Suprapubic skin (tissue), 4 donors: ENCODE measurements at places on chromosomes 2 and 18. TPM values are rescaled to one million over a fixed set of nuclear protein-coding genes. Genes with fewer than 3 reads are reported as not detected.

Gene AGXT
- 0.80 TPM for total RNA-seq

Gene GALNT3
- total RNA-seq = 14.9 TPM

DNA sequence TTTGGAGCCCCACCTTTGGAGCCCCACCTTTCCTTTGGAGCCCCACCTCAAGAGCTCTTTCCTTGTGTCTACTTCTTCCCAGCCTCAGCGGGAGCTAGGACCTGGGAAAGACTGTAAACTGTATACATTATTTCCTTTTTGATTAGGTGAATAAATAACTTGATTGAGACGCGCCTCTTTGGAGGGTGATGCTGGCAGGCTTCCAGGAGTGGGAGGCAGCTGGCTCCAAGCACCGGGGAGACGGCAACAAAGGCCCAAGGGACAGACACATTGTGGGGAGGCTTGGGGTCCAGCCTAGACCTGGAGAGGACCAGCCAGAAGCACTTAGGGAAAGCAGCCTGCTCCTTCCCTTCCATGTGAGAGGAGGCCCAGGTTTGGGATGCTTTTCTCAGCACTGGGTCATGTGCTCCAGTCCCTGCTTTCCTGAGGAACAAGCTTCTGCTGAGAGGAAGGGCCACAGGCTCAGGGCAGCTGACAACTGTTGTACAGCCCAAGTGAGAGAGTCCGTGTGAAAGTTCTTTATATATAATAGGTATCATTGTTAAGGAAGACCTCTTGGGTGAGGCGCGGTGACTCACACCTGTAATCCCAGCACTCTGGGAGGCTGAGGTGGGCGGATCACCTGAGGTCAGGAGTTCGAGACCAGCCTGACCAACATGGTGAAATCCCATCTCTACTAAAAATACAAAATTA, 297.2 kb upstream of the SLC14A2 start:
- no peak for DNase-seq

- DNase-seq = no peak
Observed at GRCh38 chr2:101985101-101985792, 6.5 kb upstream of the IL1R2 start.

DNA sequence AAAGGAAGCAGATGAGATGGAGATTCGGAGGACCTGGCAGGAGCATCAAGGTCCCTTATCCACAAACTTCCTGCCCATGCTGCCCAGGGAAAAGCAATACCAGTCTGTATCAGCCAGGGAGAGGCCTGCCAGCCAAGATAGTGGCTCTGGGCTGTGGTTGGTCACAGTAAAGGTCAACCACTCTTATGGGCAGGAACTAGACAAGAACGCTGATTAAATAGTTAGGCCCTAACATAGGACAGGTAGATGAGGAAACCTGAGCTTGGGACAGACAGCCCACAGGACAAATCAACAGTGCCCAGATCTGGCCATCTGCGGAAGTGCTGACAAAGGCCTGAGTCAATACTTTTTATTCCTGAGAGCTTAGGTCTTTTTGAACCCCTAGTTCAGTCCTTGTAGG, 10.7 kb downstream of the PSTPIP2 start:
- no peak for DNase-seq

Gene RNMT
- total RNA-seq = 28.5 TPM

DNA sequence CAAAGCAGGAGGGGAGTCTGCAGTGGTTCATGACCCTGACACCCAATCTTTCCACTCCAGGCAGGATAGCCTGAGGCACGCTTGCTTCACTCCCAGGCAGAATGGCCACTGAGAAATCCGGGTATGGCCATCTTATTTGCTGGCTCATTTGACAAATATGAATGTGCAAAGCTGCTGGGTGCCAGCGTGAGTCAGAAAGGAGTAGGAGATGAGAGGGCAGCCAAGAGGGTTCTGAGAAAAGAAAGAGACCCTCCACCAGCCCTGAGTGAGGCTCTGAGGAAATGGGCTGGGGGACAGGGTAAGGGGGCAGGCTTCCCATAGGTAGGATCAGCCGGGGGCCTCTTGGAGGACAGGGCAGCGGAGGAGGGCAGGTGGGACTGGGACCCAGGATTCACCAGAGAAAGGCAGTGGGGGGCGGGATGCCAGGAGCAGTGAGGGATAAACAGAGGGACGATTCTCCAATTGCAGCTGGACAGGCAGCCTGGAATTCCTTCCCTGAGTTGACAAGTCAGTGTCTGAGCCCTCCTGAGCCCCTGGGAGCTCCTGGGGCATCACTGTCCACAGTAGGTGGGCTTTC, 15.2 kb downstream of the RAMP1 start:
- no peak for DNase-seq

- peak; percentile 56 for DNase-seq
Observed at GRCh38 chr2:240139666-240140393, 628 bp downstream of the OTOS start.

DNA sequence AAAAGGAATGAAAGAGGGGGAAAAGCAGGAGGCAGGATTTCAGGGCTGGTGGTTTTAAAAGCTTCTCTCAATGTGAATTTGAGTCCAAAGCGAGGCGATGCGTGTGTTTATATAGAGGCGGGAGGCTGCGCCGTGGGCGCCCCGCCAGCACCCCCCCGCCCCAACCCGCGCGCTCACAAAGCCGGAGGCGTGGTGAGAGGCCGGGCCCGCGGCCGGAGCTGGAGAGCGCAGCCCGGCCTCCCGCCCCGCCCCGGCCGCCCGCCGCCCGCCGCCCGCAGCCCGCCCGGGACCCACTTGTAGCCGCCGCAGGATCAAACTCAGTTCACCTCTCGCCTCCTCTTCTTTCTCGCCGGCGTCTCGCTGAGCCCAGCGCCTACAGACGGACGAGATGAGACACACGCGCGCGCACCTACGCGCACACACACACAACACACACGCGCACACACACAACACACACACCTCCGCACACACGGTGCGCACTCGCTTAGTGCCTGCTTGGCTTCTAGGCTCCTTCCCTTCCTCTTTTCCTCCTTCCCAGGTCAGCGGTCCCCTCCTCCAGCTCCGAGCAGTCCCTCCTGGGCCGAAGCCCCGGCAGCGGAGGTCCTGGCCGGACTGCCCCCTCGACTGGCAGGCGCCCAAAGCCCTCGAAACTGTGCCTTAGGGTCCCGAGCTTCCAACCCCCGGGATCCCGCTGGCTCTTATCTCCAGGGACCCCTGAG, 1.3 kb upstream of the CYP26B1 start:
- DNase-seq = no peak

Gene ZDBF2
- total RNA-seq = 4.5 TPM

Gene CYP26B1
- total RNA-seq = 53.3 TPM
